ENCODE measurements at places on chromosomes 5 and 9.
A peak's percentile ranks its signal among the peaks of the same experiment; 100 is the strongest.

- DNase-seq: no peak
Measured at GRCh38 chr5:37668524-37669047, 171.3 kb downstream of the GDNF start.

DNA sequence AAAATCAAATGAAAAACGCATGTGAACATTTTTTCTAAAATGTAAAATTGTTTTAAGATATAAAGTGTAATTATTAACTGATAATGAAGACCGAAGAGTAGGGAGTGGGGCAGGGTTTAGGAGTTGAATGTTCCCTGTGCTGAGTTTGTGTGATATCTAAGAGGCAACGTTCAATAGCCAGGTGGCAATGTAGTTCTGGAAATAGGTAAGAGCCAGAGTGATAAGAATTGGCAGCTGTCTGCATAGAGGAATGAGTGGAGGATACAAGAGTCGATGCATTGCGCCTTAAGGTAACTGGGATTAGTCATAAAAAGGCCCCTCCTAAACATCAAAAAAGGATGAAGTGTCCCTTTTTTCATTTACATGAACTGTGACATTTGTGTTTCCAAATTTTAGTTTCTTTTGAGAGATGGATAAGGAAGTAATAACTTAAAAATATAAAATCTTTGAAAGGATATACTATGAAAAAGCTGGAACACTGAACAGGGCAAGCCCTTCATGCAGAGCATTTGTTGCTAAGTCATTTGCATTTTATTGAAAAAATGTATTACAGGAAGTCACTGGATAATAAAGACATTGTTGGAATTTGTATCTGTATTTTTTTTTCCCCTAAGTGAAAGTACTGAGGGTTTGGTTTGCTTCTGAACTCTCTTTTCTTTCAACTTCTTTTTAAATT is 659.3 kb downstream of the ACTL7B start:
- no peak for DNase-seq

DNA sequence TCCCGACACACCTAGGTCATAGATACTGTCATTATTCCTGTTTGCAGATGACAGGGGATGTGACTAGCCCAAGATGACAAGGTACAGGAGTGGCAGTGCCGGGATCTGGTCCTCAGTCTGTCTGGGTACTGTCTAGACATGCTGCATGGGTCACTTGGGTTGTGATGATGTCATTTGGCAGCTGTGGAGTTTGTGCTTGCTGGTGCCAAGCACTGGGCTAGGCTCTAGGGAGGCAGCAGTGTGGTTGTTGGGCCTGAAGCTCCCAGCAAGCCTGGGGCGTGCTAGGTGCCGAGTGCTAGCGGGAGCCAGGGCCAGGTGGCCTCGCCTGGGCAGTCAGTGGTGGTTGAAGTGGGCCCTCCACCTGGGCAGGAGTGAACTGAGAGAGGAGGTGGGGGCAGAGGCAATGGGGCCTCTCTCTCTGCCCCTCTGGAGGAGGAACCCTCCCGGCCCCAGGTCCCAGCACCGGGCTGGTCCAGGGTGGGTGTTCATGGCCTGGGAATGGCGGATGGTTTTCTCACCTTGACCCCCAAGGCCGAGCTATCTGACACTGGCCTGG is 8.8 kb upstream of the ASB6 start:
- no peak for DNase-seq

GRCh38 chr9:34675048-34675714 is 12.7 kb upstream of the CCL27 start:
- peak; percentile 87 for DNase-seq

GRCh38 chr5:96566833-96567587 is 95.2 kb upstream of the CAST start:
- DNase-seq: no peak

DNA sequence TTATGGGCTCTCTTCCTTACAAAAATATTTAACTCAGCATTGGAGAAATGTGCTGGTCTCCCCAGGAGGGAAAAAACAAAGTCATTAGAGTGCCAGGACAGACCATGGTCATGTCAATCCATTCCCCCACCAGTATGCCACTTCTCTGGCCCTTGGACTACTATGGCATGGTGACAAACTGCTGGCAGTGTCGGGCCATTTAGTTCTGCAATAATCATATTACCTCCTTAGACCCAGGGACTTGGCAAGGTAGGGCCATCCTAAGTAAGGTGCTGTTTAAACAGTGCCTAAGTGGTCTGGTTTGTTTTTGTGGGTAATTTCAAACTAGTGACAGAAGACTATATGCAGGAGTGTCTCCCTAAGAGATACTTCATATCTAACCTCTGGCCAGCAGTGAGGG is 177.8 kb upstream of the STK32A start:
- no peak for DNase-seq

- peak; percentile 30 for DNase-seq
Measured at GRCh38 chr5:39005566-39006232, 68.5 kb downstream of the RICTOR start.

DNA sequence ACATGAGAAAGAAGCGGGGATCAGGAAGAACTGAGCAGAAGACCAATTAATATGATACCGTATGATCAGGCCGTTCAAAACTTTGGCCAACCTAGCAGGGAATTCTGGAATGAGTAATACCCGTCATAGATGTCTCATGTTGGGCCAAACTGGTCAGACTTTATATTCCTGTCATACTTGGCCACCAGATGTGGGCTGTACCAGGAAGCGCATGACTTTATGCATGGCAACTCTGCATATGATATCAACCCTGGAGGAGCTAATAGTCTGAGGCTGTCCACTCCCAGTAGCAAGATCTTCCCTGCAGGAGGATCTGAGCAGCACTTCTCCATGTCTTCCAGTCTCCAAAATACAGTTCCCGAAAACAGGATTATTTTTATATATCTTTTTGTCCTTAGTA is 68.5 kb upstream of the NAA35 start:
- DNase-seq: no peak

- no peak for DNase-seq
Measured at GRCh38 chr9:114397219-114397847, 9.6 kb upstream of the AKNA start.

DNA sequence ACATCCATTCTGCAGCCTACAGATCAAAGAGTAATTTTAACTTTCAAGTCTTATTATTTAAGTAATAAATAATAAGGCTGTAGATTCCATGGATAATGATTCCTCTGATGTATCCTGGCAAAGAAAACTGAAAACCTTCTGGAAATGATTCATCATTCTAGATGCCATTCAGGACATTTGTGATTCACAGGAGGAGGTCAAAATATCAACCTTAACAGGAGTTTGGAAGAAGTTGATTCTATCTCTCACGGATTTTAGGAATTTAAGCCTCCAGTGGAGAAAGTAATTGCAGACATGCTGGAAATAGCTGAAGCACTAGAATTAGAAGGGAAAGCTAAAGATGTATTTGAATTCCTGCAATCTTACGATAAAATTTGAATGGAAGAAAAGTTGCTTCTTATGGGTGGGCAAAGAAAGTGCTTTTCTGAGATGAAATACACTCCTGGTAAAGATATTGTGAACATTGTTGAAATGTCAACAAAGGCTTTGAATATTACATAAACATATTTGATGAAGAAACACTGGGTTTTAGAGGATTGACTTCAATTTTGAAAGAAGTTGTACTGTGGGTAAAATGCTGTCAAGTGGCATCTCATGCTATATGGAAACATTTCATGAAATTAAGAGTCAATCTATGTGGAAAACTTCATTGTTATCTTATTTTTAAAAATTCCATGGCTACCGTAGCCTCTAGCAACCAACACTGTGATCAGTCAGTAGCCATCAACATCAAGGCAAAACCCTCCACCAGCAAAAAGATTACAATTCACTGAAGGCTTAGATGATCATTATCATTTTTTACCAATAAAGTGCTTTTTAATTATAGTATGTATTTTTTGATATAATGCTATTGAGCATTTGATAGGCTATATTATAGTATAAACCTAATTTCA is 1141.0 kb downstream of the CDH12 start:
- peak; percentile 7 for DNase-seq

DNA sequence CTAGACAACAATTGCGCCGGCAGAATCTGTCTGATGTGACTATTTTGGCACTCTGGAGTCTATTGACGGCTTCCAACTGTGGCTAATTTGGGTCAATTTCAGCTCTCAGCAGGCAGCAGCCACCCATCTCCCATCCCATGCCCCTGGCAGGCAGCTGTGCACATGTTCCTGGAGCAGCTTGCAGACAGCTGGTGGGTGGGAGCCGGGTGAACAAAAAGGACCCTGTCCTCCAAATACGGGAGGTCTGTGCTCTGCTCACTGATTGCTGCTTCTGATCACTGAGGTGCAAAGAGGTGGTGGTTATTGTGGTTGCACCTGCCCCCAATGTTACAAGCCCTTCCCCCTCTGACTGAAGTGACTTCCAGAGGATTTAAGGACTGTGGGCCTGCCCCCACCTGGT is 45.0 kb upstream of the N4BP3 start:
- peak; percentile 89 for DNase-seq

- DNase-seq: no peak
Measured at GRCh38 chr9:123005964-123006363, 27.5 kb upstream of the GPR21 start.

DNA sequence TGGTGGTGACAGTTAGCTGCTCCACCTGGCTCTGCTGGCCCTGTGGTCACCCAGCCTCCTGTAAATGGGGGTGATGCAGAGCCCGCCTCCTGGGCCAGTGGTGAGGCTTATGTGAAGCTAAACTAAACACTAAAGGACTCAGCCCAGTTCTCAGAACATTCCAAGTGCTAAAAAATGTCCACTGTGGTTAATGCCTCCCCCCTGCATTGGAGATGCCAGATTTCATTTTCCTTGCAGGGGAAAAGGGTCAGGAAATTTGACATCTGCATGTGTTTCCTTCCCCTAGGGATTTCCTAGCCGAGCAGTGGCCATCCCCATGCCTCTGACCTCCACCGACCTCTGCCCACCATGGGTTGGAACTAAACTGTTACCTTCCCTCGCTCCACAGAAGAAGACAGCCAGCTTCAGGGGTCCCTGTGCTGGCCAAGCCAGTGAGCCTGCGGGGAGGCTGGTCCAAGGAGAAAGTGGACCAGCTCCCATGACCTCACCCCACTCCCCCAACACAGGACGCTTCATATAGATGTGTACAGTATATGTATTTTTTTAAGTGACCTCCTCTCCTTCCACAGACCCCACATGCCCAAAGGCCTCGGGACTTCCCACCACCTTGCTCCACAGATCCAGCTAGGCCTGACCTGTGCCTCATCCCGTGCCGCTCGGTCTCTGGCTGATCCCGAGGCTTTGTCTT is 13.0 kb downstream of the CD74 start:
- DNase-seq: peak; percentile 38

- DNase-seq: no peak
Measured at GRCh38 chr5:115423051-115423450, 121.5 kb downstream of the FEM1C start.

- DNase-seq: no peak
Measured at GRCh38 chr5:102762562-102763227, 7.6 kb downstream of the PAM start.

GRCh38 chr5:145162626-145163025 is 672.5 kb downstream of the PRELID2 start:
- DNase-seq: no peak

DNA sequence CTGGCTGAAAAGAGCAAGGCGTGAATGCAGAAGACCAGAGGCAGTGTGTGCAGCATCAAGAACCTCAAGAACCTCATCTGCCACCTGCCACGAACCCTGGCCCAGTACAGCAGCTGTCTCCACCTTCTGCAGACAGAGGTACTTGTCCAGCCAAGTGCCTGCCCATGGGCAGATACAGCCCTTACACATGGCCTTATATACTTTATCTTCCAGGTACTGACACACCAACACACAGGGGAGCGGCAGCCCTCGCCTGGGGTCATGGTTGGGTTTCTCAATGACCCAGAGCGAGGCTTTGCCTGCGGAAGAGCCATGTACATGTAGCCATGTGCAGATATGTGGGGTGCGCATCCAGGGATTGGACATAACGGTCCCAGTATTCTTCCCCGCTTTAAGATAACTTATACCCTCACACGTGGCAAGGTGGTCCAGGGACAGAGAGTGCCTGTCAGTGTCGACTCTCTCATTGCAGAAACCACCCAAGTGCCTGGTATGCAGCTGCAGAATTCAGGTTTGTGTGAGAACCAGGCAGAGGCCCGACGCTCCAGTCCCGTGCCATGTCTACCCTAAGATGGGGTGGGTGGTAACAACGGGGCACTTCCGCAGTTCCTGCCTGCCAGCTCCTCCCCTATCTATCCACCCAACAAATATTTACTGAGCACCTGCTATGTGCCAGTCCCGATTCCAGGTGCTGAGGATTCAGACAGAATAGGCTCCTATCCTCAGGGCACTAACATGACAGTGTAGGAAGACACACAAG is 206.9 kb downstream of the FSTL4 start:
- no peak for DNase-seq

DNA sequence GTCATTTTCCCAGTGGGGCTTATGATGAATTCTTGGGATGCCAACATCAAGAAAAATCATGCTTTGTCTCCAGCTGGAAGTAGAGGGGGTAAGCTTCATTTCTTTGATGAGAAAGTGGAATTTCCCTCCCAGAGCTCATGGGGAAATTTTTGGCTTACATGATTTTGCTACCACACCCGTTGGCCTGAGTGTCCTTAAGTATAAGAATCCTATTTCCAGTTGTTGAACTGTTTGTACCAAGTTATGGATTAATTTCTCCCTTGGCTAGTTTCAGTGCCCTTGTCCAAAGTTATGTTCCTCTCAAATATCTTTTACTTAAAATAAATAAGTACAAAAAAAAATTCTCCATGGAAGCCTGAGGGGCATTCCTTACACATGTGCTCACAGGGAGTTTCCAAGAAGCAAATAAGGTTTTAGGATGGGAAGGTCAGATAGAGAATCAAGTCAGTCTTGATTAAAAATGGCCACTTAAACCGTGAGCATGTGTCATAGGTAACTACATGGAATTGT is 82.3 kb downstream of the PTCD2 start:
- DNase-seq: no peak

- DNase-seq: no peak
Measured at GRCh38 chr9:119781886-119782285, 412.7 kb upstream of the BRINP1 start.

DNA sequence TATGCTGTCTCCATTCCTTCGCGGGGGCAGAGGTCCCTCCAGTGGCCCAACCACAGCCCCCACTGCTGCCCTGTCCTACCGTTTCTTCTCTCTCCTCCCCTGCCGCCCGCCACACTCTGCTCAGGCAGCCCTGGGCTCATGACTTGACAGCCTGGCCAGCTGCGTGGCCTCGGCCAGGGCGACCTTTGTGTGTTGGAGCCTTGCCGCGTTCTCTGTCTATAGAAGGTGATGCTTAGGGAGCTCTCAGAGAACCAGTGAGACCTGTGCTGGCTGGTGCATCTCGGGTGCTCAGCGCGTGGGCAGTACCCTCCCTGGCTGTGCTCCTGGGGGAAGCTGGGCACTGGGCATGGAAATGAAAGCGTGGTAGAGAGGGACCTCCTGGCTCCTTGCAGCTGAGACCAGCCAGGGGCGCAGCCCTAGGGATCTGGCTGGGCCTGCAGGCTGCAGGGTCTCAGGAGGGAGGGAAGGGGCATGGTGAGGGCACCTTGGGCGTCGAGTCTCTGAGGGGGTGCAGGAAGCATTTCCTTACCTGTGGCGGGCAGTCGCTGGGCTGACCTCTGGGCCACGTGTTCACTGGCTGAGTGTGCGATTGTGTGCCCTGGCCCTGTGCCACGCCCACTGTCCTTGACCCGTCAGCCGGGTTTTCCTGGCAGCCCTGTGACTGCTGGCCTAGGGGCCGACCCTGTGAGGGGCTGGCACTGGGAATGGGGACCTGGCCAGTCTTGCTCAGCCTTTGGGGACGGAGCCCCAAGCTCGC is 50.3 kb downstream of the RXRA start:
- no peak for DNase-seq

GRCh38 chr5:109721741-109722140 is 32.0 kb downstream of the MAN2A1 start:
- no peak for DNase-seq

Data from NAMALWA (cell line).